ENCODE measurements at places on chromosomes 7 and 10.

- DNase-seq, result no peak
These were observed 169.2 kb downstream of the ZNF438 start for GRCh38 chr10:30862486-30862885.

DNA sequence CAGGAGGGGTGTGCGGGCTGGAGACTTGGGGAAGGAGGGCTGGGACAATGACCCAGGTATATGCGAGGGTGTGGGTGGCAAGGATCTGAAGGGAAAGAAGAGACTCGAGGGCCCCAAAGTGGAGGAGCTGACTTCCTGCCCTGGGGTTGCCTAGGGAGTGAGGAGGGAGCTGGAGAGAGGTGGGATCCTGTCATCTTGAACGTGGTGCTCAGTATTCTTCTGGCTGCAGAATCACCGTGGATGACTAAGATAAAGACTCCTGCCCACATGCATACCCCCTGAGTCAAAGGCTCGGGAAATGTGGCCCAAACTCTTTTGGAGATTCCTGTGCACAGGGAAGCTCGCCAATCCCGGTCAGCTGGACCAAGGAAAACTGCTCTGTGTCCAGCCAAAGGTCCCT lies 31.2 kb downstream of the COL17A1 start:
- DNase-seq, result no peak

DNA sequence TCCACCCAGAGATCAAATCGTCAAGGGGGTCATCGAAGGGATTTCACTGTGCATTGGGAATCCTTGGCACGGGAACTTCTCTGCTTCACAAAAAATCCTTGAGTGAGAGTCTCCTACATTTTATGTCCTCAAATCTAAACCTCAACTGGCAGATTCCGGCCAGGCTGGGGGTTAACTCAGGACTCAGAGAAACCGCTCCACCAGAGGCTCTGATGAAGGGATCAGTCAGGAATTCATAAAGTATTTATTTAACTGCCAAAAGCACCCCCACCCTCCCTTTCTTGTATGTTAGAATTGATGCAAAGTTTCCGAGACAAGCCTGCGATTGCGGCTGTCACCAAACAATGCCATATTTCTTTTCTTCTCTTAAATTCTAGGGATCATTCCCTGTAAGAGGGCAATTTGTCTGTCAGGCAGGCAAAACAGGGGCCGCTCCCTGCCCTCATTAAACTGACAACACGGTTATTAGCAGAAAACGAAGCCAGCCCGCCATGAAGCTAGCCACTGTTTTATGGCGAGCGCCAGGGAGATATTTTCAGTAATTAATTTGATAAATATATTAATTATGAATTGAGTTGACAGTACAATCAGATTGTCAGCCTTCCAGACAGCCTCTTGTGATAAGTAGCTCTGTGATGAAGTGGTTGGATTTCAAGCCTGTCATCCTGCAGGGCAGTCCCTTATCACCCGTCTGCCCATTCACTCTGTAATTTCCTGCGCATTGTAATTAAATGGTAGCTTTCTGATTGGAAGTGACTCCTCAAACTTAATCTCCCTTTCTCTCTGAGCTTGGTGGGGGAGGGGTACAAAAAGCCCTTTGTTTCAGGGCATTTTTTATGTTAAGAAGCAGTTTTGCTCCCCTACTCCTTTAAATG lies 153.0 kb upstream of the GPR26 start:
- DNase-seq, result no peak

- DNase-seq, result no peak
These were observed 58.6 kb downstream of the PROSER2 start for GRCh38 chr10:11881477-11882417.

DNA sequence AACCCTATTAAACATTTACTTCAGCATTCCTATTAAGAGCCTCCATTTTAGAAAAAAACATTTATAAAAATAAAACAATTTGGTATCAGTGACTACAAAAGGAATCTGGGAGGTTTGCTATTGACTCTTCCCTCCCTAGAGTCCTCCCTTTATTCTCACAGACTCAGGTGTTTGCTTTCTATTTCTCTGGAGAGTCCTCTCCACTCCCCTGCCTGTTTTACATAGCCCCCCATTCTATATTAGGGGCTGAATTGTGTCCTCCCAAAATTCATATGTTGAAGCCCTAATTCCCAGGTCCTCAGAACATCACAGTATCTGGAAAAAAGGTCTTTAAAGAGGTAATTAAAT lies 69.8 kb downstream of the COA1 start:
- no peak for DNase-seq

GRCh38 chr7:130329681-130330080 lies 14.9 kb upstream of the CPA5 start:
- no peak for DNase-seq

GRCh38 chr10:121267236-121268003 lies 330.8 kb downstream of the FGFR2 start:
- DNase-seq, result no peak

GRCh38 chr7:106598663-106599342 lies 62.2 kb downstream of the CCDC71L start:
- peak; percentile 76 for DNase-seq

DNA sequence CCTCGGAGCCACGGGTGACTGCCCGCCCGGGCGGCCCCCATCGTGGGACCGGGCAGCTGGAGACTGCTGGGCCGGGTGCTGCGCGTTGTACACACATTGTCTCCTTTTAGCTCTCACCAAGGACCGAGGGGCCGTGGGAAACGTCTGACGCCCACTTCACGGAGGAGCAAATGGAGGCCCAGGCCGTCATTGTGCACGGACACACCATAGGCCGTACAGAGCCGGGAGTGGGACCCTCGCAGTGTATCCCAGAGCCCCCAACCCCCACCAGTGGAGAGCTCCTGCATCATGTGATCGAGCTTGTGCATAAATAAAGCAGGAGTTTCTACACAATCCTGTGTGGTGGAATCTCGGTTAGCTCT lies 722 bp downstream of the DENND10 start:
- DNase-seq, result no peak

DNA sequence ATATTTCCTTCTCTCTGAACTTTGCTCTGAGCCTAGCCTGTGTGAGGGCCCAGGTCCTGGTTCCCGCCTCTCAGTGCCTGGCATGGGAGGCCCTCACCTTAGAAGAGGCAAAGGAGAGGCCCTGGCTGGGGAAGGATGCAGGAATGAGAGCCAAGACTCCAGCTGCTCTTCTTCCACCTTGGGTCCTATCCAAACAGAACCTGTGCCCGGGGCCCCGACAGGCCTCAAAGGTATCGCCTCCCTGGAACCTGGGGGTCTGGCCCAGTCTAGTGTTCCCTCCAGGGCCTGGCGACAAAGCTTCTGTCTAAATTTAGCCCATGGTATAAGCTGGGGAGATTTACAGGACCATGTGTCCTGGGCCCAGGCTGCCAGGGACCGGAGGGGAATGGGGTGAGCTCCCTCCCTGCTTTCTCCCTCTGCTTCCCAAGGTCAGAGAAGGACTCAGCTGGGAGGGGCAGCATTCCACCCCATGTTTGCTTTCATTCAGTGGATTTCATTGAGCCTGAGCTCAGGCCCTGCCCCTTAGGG lies 12.0 kb upstream of the CRHR2 start:
- no peak for DNase-seq

GRCh38 chr7:86989407-86989806 lies 70.0 kb downstream of the ELAPOR2 start:
- DNase-seq, result no peak

All from CD4-positive, alpha-beta T cell treated with Interleukin-15 for 1 hour (primary cell).